ENCODE measurements at places on chromosomes 5 and 9.

DNA sequence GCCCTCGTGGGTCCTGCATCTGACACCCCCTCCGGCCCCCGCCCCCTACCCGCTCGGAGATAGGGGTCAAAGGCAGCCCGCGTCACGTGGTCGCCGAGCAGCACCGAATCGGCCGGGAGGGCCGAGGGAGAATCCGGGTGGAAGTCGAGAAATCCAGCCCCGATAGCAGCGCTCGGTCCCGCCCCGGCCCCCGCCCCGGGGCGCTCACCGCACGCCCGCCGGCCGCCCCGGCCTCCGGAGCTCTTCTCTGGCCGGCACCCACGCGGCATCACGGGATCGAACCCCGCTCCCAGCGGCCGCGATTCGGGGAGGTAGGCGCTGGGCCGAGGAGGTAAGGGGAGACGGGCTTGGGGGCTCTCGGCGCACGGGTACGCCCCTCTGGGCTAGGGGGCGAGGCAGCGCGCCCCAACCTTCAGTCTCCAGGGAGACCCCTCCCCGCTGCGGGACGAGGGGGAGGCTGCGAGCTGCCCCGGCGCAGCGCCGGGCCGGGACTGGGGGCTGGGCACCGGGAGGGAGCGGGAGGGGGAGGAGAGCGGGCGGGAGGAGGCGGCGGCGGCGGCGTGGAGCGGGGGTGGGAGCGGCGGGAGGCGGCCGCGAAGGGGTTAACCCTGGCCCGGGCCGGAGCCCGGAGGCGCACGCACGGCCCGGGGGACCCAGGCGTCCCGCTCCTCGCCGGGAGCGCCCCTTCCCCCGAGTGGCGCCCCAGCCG, 22.1 kb upstream of the NDST1 start:
- DNase-seq, result no peak

DNA sequence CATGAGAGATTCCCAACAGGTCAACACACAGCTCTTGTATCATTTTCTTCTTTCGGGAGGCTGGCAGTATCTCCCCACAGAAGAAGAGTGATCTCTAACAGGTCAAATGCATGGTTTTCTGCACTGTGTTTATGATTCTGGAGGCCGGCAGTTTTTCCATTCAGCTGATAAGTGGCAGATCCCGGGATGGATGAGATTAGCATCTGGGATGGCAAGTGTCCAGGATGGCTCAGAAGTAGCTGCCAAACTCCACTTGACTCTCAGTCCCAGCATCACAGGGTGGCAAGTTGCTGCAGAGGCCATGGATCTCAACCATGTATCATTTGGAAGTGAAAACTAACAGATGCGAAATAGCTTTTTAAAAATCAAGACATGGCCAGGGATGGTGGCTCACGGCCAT, 97.8 kb upstream of the SLC44A1 start:
- DNase-seq, result no peak

- DNase-seq, result no peak
Measured at GRCh38 chr5:57437976-57438805, 44.4 kb downstream of the ACTBL2 start.

DNA sequence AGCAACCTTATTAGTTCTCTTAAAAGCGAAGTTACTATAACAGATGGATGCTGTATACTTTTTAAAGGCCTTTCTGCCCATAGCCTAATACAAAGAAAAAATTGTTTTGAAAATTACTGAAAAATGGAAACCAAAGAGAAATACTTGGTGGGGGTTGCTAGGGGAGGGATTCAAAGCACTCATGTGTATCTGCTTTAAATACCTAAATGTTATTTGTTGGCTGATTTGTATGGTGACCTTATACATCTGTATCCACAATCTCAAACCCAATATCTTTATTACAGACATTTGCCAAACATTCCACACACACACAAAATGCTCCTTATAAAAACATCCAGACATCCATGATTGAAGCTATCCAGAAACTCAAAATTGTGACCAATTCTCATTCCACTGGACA, 172.0 kb downstream of the ADAMTS12 start:
- DNase-seq, result no peak

DNA sequence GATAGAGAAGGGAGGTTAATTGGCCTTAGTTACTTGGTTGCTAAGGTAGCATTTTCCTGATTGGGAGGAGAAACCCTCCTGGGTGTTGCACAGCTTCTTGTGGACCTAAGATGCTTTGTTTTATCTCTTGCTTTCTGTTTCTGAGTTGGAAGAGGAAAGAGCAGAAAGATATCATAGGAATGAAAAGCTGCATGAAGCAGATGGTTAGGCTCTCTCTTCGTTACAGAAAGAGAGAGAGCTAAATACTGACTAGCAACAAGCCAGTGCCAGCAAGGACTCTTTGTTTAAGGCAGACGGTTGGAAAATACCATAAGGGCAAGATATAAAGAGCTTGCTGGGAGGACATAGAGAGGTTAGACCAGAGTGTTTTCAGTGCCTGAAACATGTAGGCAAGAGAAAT, 103.1 kb downstream of the ATG10 start:
- no peak for DNase-seq

DNA sequence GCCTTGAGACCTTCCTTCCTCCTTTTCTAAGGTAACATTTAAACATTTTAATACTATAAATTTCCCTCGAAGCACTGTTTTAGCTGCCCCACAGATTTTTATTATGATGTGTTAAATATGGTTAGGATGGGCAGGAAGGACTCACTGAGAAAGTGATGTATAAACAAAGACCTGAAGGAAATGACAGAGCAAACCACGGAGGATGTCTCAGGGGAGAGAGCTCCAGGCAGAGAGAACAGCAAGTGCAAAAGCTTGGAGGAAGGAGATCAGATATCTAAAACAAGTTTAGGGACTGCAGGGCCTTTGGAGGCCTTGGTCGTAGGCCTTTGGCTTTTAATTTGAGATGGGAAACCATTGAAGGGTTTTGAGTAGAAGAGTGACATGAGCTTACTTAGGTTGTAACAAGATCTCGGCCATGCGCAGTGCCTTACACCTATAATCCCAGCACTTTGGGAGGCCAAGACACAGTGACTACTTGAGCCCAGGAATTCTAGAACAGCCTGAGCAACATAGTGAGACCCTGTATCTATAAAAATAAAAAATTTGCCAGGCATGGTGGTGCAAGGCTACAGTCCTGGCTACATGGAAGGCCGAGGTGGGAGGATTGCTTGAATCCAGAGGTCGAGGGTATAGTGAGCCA, 35.5 kb upstream of the LRRTM2 start:
- no peak for DNase-seq

GRCh38 chr5:157651623-157652376, 438 bp downstream of the SOX30 start:
- peak; percentile 54 for DNase-seq

- DNase-seq, result no peak
Measured at GRCh38 chr9:113707953-113708695, 168.0 kb upstream of the ZNF618 start.

DNA sequence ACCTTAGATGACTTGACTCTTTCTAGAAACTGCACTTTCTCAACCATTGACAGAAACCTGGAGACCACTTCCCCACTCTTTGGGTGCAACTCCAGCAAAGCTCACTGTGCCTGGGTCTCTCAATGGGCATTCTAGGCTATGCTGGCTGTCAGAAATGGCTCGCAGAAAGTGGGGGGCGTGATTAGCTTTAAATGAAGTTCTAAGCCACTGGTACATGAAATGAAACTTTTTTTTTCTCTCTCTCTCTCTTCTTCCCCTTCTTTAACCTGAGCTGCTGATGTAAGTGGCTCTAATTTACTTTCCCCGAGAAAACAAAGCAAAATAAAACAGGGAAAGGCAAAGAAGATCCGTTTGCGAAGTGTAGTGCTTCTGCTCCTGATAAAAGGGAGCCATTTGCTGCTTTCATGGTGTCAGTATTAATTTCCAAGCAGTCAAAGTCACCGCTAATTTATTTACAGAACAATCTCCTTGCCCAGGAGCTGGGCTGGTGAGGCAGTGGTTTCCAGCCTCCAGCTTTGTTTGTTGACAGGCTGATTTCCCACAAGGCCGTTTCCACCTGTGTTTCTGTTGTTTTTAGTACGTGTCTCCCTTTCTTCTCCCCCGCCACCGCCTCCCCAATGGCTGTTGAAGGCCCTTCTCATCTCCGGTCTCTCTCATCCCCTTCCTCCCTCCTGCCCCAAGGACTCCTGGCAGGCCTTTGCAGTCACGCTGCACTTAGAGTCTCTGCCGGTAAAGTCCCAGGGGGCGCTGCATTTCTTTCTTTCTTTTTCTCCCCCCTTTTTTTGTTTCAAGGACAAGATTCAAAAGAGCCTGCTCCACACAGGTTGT, 422.9 kb downstream of the EBF1 start:
- no peak for DNase-seq

- DNase-seq, result no peak
Measured at GRCh38 chr9:91776409-91777291, 173.4 kb downstream of the ROR2 start.

DNA sequence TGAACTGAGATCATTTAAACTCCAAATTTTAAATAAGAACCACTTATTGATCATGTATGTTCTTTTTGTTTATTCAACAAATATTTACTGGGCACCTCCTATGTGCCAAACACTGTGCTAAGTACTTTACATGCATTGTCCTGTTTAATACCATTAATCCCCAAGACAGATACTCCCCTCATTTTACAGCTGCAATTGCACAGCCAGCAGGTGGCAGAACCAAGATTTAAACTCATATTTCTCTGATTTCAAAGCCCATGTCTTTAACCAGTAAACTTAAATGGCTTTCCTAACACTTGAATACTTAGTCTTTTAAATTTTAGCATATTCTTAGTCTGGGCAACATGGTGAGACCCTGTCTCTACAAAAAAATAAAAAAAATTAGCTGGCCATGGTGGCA, 43.4 kb upstream of the KIAA1958 start:
- no peak for DNase-seq

DNA sequence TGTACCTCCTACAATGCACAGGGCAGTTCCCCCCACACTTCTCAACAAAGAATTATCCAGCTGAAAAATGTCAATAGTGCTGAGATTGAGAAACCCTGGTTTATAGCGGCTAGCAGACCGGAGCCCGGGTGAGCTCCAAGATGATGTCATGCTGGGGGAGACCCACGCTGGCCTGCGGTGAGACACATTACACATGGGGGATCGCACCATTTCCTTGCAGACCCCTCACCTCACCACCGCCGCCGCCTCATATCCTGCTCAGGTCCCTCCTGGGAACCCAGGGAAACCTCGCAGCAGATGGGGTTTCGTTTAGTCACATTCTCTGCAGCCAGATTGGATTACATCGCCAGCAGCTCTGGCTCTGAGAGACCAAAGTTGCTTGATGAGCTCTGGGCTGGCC, 14.7 kb upstream of the TNC start:
- no peak for DNase-seq

DNA sequence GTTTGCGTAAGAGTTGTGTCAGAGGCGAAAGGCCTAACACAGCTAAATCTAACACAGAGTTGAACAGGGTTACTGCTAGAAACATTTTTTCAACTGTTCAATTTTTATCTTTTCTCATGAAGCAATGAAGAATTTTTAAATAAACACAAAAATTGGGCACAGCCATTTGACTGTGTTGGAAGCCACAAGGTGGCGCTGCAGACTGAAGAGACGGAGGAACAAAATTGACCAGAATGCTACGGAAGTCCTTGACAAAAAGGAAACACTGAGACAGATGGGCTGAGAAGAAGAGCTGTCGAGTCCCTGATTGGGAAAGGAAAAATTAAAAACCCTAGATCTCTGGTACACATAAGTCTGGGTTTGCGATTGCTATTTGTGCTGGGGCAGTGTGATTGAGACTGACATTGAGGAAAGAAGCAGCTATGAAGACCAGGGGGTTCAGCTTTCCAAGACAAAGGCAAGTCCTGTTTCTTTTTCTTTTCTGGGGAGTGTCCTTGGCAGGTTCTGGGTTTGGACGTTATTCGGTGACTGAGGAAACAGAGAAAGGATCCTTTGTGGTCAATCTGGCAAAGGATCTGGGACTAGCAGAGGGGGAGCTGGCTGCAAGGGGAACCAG, at the start of gene PCDHB9:
TSS of gene PCDHB9 (plus strand) at position 265 of the 616 bp plus-strand sequence. CDS start at position 423, 158 bp downstream.
- no peak for DNase-seq

DNA sequence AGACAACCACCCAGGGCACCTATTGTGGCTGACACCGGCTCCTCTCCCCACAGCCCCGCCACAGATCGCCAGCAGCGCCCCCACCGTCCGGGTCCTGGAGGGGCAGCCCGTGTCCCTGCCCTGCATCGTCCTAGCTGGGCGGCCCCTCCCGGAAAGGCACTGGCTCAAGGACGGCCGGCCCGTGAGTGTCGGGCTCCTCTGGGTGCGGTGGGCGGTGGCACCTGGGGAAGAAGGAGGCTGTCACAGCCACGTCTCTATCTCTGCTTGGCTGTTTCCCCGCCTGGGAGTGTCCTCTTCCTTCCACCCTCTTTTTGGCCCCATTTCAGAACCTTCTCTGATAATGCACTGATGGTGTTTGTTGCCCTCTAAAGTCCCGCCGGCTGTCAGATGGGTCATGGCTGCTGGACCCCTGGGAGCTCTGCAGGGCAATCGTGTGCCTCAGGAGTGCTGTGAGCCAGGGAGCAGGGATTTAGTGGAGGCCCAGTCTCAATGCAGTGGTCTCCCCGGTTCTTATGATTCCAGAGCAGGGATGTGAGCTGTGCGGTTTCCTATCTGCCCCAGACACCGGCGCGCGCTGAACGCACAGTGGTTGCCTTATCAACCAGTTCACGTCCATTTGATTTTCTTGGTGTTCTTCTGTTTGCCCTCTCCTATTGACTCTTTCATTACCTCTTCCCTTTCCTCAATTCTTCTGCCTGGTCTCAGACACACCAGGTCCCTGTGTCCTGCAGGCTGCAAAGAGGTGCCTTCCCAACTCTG, 55.3 kb downstream of the HMCN2 start:
- DNase-seq, result no peak

- DNase-seq, result no peak
Measured at GRCh38 chr5:56986626-56986947, 34.7 kb upstream of the MIER3 start.

GRCh38 chr5:176895831-176896230, 3.3 kb downstream of the HK3 start:
- no peak for DNase-seq

DNA sequence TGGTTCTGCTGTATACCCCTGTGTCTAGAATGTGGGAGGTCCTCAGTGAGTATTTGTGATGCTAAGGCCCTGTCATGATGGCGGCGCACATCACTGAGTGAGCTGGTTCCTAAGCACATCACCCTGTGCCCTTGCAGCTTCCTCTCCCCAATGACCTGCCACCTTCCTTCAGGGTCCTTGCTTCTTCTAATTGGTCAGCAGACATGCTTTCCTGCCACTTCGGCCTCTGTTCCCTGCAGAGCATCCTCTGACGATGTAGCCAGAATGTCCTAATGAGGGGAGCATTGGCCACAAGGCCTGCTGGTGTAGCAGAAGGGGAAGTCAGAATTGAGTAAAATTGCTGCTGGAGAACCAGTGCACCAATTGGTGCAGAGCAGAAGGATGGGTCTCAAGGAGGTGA, 31.1 kb upstream of the ANGPTL2 start:
- DNase-seq, result no peak
